ENCODE measurements at places on chromosomes 16 and 17.
A peak's percentile ranks its signal among the peaks of the same experiment; 100 is the strongest.

DNA sequence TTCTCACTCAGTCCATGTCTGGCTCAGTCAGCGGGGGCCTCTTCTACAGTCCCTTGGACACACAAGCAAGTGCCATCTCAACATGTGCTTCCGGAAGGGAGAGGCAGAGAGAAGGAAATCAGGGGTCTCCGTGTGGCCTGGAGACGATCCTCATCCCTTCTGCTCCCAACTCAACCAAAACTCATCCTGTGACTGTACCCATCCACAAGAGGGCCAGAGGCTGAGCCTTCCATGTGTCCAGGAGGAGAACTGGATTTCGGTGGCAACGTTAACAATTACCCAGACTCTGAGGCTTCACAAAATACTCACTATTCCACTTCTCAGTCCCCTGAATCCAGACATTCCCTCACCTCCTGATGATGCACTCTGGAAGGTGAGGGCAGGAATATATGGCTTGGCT, 7.8 kb upstream of the ALOX12B start:
- no peak for DNase-seq

DNA sequence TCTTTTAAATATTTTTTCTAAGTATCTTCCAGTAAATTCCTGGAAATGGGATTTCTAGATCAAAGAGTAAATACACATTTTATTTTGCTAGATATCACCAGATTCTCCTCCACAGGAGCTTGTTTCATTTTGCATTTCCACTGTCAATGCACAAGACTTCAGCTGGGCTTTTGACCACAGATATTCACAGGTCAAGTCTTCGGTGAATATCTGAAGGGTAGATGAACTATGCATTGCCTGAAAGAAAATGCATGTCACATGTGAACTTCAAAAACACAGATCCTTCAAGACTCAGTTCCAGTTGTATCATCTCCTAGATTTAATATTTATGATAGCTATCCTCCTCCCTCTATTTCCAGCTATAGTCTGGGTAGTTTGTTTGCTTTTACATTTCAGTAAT, 963.6 kb upstream of the GOT2 start:
- DNase-seq, result no peak

GRCh38 chr16:66030036-66030435, 336.5 kb upstream of the CDH5 start:
- no peak for DNase-seq

- DNase-seq, result no peak
Measured at GRCh38 chr17:5719976-5720375, 135.7 kb upstream of the NLRP1 start.

DNA sequence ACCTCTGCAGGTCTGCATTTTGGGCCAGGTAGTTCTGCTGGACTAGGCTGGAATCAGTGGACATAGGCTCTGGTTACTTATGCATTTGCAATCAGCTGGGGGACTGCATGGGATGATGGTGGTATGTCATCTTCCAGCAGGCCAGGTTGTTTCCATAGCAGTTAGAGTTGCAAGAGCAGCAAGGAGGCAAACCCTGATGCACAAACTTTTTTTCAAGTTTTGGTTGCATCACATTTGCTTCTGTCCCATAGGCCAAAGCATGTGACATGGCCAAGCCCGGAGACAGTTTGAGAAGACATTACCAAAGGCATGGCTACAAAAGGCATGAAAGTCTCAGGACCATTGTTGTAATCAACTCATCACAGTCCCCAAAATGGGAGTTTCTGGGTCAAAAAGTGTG, 58.2 kb downstream of the PRKCB start:
- DNase-seq, result peak; percentile 45

DNA sequence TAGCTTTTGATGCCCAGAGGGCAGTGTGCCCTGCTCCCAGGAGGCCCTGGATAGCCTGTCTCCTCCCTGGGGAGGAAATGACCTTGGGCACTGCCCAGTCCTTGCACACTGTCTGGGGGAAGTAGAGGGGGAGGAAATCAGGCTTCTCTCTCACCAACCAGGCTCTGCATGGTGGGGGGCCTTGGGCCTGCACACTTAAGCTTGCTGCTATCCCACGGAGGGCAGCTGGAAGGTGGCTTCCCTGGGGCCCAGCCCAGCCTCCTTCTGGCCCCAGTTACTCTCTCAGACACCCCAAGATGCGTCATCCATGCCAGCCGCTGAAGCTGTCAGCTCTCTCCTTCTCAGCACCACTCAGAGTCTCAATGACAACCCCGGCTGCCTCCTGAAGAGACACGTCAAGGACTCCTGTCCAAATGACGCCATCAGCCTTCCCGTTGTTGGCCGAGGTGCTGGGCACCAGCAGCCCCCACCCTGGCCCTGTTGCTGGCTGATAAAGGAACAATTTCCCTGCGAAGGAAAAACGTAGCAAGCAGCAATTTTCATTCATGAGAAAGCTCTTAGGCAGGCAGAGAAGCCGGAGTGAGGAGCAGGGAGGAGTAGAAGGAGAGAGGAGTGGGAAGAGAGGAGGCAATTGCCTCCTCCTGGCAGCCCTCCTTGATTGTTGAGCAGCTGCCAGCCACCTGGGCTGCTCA, 95.5 kb downstream of the SDK2 start:
- no peak for DNase-seq

GRCh38 chr16:17780181-17780580, 309.4 kb upstream of the XYLT1 start:
- no peak for DNase-seq

- DNase-seq, result no peak
Measured at GRCh38 chr17:17691468-17692263, 10.4 kb downstream of the RAI1 start.

DNA sequence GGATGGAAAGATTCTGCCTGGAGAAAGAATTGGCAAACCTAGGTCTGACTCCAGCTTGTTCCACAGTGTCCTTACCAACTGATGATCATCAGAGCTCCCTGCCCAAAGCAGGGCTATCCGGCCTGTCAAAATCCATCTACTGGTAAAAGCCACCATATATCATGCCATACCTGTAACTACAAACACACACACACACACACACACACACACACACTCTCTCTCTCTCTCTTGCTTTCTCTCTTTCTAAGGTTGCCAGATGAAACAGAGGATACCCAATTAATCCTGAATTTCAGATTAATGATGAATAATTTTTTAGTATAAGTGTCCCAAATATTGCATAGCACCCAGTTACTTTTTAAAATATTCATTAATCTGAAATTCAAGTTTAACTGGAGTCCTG, 1.5 kb upstream of the MMP28 start:
- DNase-seq, result peak; percentile 19

GRCh38 chr17:13346081-13346533, 255.6 kb downstream of the HS3ST3A1 start:
- DNase-seq, result no peak

- no peak for DNase-seq
Measured at GRCh38 chr16:8179615-8180014, 410.7 kb downstream of the TMEM114 start.

- DNase-seq, result no peak
Measured at GRCh38 chr16:17377360-17378324, 93.1 kb downstream of the XYLT1 start.

DNA sequence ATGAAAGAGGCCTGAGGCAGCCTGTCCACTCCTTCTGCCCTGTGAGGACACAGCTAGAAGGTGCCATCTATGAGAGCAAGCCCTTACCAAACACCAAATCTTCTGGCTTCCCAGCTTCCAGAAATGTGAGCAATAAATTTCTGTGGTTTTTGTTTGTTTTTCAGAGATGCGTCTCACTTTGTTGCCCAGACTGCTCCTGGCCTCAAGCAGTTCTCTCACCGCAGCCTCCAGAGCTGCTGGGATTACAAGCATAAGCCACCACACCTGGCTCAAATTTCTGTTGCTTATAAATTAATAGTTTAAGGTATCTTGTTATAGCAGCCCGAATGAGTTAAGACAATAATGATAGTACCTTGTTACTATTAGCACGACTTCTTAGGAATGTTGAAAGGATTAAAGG, 12.5 kb upstream of the SLC16A11 start:
- no peak for DNase-seq

GRCh38 chr17:81291662-81292061, 3.4 kb downstream of the SLC38A10 start:
- peak; percentile 88 for DNase-seq

DNA sequence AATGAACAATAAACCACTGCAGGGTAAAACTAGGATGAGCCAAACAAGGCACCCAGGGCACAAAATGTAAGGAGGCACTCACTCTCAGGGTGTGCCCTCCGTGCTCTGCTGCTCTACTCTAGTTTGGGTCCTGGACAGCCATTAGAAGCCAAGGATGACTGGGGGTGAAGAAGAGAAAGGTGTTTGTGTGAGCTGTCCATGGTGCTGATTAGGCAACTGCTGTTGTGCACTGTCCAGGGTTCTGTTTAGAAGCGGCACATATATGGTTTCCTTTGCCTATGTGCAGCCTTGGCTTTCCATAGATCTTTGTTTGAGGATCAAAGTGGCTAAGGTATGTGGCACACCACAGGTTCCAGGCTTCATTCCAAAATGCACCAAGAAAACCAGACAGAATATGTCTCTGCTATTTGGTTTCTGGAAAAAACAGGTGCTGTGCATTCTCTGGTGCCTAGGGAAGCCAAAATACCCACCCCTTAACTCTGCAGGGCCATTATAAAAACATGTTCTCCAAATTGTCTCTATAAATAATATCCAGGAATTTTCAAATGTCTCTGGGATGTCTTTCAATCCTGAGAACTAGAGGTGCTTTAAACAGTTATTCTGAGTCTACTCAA, 123.5 kb downstream of the CBLN1 start:
- DNase-seq, result no peak

GRCh38 chr17:42386777-42387657, 1.2 kb downstream of the STAT3 start:
- DNase-seq, result no peak
